ENCODE measurements at places on chromosomes 7 and 10.

GRCh38 chr10:100791369-100792058 is 46.1 kb downstream of the PAX2 start:
- H3K4me3 ChIP-seq: no peak overlapping the region
- no peak for DNase-seq
- H3K27me3 ChIP-seq: no peaks in the 10 kb centered on the region
- H3K27ac ChIP-seq: no peak overlapping the region
- no peaks in the 10 kb centered on the region for H3K36me3 ChIP-seq
- no peaks in the 10 kb centered on the region for H3K4me1 ChIP-seq

GRCh38 chr10:95741807-95742467 is 14.0 kb upstream of the ENTPD1 start:
- H3K4me1 ChIP-seq: no peaks in the 10 kb centered on the region
- H3K27me3 ChIP-seq: no peaks in the 10 kb centered on the region
- no peaks in the 10 kb centered on the region for H3K36me3 ChIP-seq
- no peak overlapping the region for H3K4me3 ChIP-seq
- H3K27ac ChIP-seq: peak overlapping the region; percentile 63

DNA sequence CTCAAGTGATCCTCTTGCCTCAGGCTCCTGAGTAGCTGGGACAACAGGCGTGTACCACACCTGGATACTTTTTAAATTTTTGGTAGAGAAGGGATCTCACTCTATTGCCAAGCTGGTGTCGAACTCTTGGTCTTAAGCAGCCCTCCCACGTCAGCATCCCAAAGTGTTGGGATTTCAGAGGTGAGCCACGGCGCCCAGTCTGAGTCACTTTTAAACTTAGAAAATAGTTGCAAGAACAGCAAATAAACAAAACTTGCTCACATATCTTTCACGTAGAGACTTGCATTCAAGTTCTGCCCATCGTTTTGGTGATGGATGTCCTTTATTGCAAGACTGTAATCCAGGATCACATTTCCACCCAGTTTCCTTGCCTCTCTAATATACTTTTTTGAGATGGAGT is 16.6 kb downstream of the GTF2I start:
- H3K27me3 ChIP-seq: no peaks in the 10 kb centered on the region
- H3K36me3 ChIP-seq: peaks cover 33% of the 10 kb centered on the region
- H3K4me1 ChIP-seq: peaks cover 35% of the 10 kb centered on the region
- no peak overlapping the region for H3K4me3 ChIP-seq

DNA sequence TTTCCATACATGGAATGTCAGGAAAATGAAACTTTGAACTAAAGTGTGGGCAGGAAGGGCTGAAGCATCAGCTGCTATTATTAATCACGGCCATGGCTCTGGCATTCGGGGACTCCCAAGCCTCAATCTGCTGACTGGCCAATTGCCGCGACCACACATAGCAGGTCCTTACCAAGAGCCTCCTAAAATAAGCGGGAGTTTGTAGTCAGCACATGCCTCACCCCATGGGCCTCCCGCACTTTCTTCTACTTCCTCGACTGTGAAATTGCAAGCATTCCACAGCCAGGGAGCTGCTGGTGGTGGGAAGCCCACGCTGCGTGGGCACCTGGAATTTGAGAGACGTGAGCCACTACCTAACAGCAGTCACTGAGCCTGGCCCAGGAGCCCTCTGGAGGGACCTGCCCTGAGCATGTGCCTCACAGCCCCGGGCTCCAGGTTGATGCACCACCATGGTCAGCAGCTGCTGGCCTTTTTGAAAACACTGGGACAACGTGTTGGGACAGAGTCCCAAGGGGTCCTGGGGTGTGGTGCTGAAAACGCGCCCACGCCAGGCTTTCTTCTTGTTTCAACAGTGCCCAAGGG is 211.4 kb downstream of the TNS3 start:
- no peaks in the 10 kb centered on the region for H3K27me3 ChIP-seq
- H3K27ac ChIP-seq: no peak overlapping the region
- no peak for DNase-seq
- H3K4me3 ChIP-seq: no peak overlapping the region
- peaks cover 35% of the 10 kb centered on the region for H3K4me1 ChIP-seq

DNA sequence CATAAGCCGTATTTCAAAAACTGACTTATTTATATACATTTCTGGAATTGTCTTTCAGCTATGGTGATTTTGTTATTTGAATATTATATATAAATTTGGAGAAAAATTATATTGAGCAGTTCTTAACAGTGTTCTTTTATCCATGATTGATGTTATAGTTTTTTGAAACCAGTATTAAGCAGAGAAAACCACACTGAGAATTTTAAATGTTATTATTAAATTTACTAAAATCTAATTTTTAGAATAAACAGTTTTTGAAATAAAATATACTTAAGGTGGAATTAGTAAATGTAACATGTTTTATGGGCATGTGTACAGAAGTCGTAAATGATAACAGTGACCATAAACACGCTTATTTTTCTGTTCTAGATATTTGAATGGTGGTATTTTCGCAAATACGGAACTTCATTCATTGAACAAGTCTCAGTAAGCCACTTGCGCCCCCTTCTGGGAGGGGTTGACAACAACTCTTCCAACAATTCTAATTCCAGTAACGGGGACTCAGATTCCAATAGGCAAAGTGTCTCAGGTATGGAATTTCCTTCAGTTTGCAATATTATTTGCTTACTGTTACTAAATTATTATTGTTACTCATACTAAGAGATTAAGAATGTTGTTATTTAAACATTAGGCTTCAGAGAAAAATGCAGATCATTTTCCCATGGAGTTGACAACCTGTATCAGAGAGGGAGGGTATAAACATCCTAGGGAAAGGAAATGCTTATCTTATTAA is 166.1 kb downstream of the ST7 start:
- H3K4me1 ChIP-seq: no peaks in the 10 kb centered on the region
- no peak overlapping the region for H3K4me3 ChIP-seq
- no peak overlapping the region for H3K27ac ChIP-seq
- H3K27me3 ChIP-seq: no peaks in the 10 kb centered on the region

DNA sequence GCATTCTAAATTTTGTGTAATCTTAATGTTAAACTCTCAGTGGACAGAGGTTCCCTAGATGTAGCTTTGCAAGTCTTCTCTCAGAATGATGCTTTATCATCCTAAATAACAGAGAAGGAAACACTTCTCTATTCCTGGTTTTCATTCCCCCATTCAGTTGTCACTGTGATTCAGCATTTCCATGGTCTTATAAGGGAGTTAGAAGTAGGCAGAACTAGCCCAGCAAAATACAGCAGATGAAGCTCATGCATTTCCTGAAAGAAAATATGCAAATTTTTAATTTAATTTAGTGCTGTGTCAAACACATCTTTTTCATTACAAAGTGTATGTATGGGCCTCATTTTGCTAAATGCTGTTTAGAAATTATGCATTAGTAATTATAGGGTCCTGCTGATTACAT is 70.1 kb downstream of the ITPRID1 start:
- H3K36me3 ChIP-seq: no peaks in the 10 kb centered on the region
- no peak overlapping the region for H3K27ac ChIP-seq
- no peaks in the 10 kb centered on the region for H3K4me1 ChIP-seq

DNA sequence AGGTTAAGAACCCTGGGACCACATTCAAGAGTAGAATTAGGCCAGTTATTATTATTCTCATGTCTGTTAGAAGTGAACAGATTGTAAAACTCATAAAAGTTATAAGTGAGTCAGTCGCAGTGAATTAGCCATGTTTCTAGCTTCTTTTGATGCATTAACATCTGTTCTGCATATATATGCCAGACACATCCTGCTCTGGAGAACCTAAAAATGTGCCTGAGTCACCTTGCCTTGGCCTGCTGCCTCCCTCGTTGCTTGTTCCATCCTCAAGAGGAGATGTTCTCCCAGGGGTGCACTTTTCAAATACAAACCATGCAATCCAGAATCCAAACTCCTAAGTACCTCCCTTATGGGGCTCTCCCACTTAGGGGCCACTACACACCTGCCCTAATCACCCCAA is 14.8 kb downstream of the TSPAN12 start:
- no peaks in the 10 kb centered on the region for H3K27me3 ChIP-seq
- H3K4me1 ChIP-seq: no peaks in the 10 kb centered on the region
- DNase-seq: no peak

GRCh38 chr7:95026421-95027072 is 119.2 kb downstream of the PPP1R9A start:
- no peaks in the 10 kb centered on the region for H3K36me3 ChIP-seq
- H3K27ac ChIP-seq: no peak overlapping the region
- no peak for DNase-seq
- H3K4me1 ChIP-seq: no peaks in the 10 kb centered on the region

GRCh38 chr7:23383225-23383624 is 84.1 kb downstream of the MALSU1 start:
- H3K4me1 ChIP-seq: no peaks in the 10 kb centered on the region
- H3K4me3 ChIP-seq: no peak overlapping the region
- H3K36me3 ChIP-seq: no peaks in the 10 kb centered on the region
- H3K27me3 ChIP-seq: no peaks in the 10 kb centered on the region
- no peak overlapping the region for H3K27ac ChIP-seq

All from esophagus squamous epithelium (tissue), 5 donors.